ENCODE measurements at places on chromosomes 1 and 21. TPM values are rescaled to one million over a fixed set of nuclear protein-coding genes. Genes with fewer than 3 reads are reported as not detected.

DNA sequence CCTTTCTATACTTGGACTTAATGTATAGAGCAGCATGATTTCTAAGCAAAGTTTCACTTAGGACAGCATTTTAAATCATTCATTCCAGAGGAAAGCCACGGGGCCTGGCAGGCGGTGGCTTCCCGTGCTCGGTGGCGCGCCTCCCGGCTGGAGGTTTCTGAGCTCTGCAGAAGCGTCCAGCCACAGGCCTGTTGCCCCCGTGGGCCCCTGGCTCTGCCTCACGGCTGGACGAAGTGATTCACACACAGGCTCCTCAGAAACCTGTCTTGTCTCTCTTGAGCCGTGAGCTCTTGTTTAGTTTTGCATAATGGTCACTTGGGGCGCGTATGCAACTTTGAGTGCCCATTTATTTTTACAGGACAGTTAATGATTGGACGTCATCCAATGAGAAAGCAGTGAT lies 22.1 kb upstream of the DIP2A start:
- no peak for DNase-seq

GRCh38 chr1:226111098-226111882 lies 48.8 kb downstream of the H3-3A start:
- DNase-seq, result no peak

DNA sequence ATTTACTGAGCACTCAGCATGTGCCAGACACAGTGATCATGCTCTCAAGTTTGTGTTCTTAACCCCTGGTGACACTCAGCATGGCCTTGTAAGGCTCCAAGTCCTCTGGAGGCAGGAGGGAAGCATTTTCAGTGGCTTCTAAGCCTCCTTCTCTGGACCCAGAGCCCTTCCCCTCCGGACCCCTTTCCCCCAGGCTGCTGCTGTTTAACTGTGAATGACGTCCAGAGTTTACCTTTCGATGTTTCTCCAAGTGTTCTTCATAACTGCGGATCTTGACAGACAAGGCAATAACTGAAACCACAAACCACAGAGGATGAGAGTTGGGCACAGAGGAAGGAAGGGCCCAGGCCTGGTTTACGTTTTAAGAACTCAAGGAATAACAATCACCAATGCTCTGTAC lies 6.5 kb downstream of the MRPS15 start:
- no peak for DNase-seq

Gene ATG4C
- total RNA-seq, result 13.2 TPM

Gene USP1
- total RNA-seq, result 70.0 TPM

DNA sequence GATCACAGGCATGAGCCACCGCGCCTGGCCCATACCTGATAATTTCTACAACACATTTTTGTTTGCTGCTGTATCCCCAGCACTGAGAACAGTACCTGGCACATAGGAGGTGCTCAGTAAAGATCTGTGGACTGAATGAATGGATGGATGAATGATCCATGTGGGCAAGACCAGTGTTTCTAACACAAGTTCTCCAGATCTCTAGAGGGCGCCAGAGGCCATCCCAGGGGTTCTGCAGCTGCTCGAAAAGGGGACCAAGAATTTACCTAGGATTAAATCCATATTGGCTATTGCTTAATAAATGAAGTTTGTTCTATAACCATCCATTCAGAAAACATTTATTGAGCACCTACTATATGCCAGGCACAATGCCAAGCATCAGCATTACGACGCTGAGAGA lies 167.7 kb downstream of the ACTL8 start:
- DNase-seq, result peak; percentile 52

DNA sequence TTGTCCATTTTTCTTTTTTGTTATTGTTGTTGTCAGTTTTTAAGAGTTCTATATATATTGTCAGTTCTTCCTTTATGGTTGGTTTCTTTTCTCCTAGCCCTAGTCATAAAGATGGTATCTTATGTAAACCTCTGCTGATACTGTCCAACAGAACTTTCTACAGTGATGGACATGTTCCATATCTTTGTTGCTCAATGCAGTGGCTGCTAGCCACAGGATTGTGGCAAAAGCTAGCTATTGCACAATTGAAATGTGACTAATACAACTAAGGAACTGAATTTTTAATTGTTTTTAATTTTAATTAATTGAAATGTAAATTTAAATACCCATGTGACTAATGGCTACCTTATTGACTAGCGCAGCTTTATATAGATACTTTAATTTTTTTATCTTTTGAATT lies 411.8 kb upstream of the PTBP2 start:
- DNase-seq, result no peak

GRCh38 chr1:36481771-36482723 lies 666 bp downstream of the CSF3R start:
- DNase-seq, result no peak

Gene C21orf91
- total RNA-seq, result 27.6 TPM

DNA sequence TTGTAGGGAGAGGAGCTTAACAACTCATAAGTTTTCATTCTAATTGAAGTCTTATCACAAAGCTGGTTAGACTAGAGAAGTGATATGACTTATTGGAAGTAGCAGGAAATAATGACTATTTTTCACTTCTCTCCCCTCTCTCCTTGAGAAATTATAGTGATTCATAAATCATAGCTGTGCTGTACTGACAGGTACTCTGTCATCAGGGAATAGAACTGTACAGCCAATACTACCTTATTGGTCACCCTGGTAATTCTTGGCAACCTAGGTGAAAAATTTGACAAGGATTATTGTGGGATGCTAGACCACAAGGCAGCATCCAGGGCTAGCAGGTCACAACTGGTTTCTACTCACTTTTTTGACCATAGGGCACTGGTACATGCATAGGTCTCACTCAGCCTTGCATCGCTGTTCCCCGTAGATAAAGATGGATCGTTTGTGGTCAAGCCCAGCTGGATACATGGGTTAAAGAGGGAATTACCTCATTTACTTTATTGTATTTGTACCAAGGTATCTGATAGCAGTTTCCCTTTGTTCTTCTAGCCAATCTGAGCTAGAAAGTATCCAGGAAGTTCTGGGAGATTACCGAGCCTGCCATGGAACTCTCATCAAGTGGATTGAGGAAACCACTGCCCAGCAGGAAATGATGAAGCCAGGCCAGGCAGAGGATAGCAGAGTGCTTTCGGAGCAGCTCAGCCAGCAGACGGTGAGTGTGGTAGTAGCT lies 113.6 kb downstream of the MACF1 start:
- DNase-seq, result no peak

Gene HIPK1
- 53.4 TPM for total RNA-seq

DNA sequence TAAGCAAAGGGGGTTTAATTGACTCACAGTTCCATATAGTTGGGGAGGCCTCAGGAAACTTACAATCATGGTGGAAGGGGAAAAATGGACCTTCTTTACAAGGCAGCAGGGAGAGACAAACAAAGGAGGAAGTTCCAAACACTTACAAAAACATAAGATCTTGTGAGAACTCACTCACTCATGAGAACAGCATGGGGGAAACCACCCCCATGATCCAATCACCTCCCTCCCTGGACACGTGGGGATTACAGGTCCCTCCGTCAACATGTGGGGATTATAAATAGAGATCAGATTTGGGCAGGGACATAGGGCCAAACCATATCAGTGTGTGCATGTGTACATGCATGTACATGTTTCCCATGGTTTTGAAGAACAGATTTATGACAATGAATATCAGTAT lies 5.5 kb upstream of the SMG7 start:
- DNase-seq, result no peak

- DNase-seq, result no peak
These were observed 26.5 kb downstream of the CD34 start for GRCh38 chr1:207884266-207885029.

- DNase-seq, result no peak
These were observed 292.5 kb upstream of the SNX7 start for GRCh38 chr1:98368995-98369394.

- peak; percentile 58 for DNase-seq
These were observed at the start of gene NADK for GRCh38 chr1:1777950-1778662. TSS of gene NADK (minus strand) at chr1:1778470. CDS start at chr1:1765406, 13,064 bp downstream.

Gene MX2
- not detected for total RNA-seq

- DNase-seq, result peak; percentile 37
These were observed at the start of gene ADAMTS5 for GRCh38 chr21:26967062-26967913. TSS of gene ADAMTS5 (minus strand) at chr21:26967088. CDS start at chr21:26966391, 697 bp downstream.

DNA sequence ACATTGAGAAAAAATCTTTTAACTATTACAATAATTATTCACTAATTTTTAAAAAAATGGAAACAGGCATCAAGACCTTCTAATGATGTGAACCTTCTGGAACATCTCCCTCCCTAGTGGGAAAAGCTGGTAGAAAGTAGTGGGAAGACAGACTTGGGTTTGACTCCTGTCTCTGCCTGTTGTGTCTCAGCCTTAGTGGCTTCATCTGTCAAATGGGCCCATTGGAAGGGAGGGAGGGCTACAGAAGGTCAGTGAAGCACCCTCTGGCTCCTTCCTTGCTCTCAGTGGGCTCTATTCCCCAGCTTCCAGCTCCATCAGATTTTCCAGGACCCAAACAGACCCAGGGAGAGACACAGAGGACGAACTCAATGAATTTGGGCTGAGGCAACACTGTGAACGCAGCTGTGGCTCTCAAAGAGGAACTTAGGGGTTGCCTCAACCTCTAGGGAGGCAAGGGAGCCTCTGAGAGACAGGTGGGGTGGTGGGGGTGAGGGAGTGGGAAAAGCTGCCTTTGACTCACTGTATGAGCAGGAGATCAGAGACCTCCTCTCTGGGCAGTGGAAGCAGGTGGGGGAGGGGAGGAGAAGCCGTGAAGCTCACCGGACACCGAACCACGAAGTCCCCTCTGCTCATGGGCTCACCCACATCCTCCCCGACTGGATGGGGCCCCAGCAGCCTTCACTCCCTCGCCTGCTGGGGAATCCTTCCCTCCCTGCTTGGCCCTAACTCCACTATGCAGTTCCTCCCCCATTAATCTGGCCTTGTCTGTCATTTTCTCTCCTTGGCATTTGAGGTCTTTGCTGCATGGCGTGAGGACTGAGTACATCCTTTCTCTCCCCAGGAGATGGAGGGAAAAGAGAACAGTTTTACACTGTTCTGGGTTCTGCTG lies 4.5 kb downstream of the CNR2 start:
- no peak for DNase-seq

- DNase-seq, result no peak
These were observed 6.4 kb downstream of the ARHGEF19 start for GRCh38 chr1:16205891-16206546.

DNA sequence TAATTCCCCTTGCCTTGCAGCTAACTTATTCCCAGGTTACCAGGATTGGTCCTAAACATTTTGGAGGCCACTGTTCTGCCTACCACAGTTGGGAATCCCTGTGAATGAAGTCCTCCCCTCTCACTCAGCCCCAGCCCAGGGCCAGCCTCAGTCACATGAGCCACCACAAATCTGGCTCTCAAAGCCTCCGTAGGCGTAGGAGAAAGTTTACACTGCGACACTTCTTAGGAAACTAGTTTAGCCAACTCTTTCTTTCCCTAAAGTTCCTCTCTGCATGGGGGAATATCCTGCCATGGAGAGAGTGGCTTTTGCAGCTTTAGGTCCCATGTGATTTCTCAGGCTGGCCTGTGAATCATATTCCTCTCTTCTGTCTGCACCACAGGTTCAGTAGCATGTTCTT lies 45.7 kb upstream of the ETV3 start:
- DNase-seq, result no peak

DNA sequence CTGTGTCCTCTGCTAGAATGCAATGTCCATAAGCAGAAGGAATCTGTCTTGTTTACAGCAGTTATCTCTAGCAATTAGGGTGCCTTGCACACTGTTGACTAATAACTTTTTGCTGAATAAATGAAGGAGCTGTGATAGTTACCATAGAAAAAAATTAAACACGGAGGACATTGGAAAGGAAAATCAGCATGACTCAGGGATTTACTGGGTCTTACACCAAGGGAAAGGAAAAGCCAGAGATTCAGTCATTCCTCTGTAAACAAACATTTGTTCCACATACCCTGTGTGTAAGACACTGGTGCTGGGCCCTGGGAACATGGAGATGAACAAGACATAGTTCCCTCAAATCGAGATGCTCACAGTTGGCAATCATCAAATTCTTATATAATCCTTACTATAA lies 183.3 kb downstream of the PTGER3 start:
- DNase-seq, result no peak

DNA sequence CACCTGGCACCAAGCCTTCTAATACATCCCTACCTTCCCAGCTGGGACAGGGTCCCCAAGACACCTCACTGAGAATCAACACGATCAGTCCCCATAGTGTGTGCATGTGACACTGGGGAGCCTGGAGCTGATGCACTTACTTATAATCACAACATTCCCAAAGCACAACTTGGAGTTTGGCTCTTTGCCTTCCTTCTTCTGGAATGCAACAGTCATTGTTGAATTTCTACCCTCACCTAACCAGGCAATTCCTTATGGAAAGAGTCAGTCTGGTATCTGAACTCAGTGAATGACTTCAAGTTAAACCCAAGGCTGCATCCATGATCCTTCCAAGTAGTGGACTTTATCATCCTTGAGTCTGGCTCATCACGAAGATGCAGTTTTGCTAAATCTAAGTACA lies 86.1 kb downstream of the DSCAM start:
- no peak for DNase-seq

- DNase-seq, result no peak
These were observed 175.4 kb downstream of the NTMT2 start for GRCh38 chr1:170321113-170321512.

Gene TMEM82
- total RNA-seq, result not detected

Gene KIF21B
- total RNA-seq, result 28.9 TPM

Gene GJA8
- not detected for total RNA-seq

All from neural crest cell (in vitro differentiated cells).